ENCODE measurements at places on chromosomes 7 and 10.

- DNase-seq, result no peak
These were observed 406.5 kb upstream of the SHH start for GRCh38 chr7:156218544-156219306.

GRCh38 chr7:5214236-5214635 lies 24.2 kb downstream of the WIPI2 start:
- peak; percentile 75 for DNase-seq

DNA sequence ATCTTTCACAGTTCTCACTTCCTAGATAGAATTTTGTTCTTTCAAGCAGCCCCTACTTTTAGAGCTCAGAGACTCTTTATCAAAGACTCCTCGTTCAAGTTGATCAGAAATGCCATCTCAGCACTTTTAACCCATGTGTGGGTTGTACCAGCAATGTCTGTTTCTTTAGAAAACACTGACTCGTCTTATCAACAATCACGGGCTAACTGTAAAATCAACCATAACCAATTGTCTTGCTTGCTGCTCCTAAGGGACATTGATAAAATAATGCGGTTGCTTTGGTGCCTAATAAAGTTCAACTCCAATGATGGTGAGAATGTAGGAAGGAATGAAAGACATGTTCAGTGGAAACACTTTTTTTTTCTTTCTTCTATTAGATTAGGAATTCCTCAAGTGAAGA lies 12.9 kb upstream of the CDK6 start:
- DNase-seq, result no peak

GRCh38 chr7:40199076-40199802 lies 64.4 kb downstream of the SUGCT start:
- DNase-seq, result no peak
